ENCODE measurements at places on chromosomes 6 and 20.

DNA sequence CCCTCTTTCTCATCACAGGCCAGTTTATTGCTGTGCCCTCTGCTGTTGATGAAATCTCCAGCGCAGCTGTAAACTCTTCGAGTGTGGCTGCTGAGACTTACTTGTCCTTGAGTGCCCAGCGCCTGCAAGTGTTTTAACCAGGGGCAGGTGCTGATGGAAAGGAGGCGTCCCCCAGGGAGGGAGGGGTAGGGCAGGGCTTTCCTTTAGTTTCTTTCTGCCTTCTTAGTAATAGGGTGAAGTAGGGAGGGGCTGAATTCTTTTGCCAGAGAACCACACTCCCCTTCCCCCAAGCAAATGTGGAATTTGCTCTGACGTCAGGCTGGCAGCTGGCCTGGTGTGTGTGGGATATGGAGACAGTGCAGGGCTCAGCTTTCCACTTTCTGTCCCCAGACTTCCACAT is 61.2 kb downstream of the IGF2R start:
- H3K27ac ChIP-seq = no peak overlapping the region
- DNase-seq = no peak
- H3K36me3 ChIP-seq = no peaks in the 10 kb centered on the region
- H3K4me3 ChIP-seq = no peak overlapping the region
- no peaks in the 10 kb centered on the region for H3K4me1 ChIP-seq
- no peaks in the 10 kb centered on the region for H3K27me3 ChIP-seq

DNA sequence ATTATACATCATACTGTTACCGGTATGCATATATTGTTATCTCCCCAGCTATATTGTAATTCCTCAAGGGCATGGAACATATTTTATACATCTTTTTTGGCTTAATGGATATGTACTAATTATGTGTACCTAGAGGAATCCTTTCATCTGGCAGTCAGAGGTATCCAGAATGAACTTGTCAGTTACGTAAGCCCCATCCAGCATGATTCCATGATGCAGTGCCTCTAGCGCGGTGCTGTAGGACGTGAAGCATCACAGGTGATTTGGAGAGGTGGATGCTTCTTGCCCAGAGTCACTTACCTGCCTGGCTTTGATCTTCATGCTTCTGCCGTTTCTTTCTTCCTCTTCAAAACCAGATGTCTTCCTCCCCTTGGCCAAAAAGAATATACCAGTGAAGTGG is 159.1 kb downstream of the UST start:
- DNase-seq = no peak
- no peak overlapping the region for H3K4me3 ChIP-seq
- no peaks in the 10 kb centered on the region for H3K36me3 ChIP-seq
- no peaks in the 10 kb centered on the region for H3K4me1 ChIP-seq

DNA sequence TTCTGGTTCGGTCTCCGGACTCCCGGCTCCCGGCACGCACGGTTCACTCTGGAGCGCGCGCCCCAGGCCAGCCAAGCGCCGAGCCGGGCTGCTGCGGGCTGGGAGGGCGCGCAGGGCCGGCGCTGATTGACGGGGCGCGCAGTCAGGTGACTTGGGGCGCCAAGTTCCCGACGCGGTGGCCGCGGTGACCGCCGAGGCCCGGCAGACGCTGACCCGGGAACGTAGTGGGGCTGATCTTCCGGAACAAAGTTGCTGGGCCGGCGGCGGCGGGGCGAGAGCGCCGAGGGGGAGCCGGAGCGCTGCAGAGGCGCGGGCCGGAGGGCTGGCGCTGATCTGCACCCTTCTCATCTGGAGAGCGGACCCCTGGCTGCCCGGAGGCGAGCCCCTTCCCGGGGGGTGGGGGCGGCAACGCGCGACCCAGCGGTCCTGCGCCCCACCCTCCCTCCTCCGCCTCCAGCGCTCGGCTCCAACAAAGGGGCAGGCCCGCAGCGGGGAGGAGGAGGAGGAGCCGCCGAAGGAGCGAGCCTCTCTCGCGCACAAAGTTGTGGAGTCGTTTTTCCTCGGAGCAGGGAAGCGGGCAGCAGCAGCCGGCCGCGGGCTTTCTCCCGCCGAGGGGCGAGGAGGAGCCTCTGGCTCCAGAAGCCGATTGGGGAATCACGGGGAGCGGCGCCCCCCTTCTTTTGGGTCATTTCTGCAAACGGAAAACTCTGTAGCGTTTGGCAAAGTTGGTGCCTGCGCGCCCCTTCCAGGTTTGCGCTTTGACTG is at the start of gene UTRN:
UTRN (plus strand) TSS at position 553 of the 765 bp plus-strand sequence. CDS start 6,494 bp downstream, outside the sequence.
- peak within 1 kb of the TSS; percentile 89 for H3K4me3 ChIP-seq
- H3K36me3 ChIP-seq = no peaks in the 10 kb centered on the region
- H3K27me3 ChIP-seq = no peaks in the 10 kb centered on the region
- peaks cover 14% of the 10 kb centered on the region for H3K4me1 ChIP-seq

DNA sequence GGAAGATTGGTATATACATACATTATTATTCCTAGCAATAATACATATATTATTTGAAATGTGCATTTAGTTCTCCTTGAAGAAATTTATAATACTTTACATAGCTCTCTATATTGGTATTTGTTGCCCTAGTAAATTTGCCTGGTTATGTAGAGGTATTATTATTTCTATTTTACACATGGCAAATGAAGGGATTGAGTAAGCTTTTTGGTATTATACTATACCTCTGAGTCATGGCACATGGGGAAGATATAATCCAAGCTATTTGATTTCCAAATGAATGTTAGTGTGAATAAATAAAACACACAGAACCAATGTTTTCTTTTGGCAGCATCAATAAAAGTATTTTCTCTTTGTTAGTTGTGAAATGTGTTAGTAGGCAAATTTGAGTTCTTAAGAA is 409.6 kb upstream of the SLC35B3 start:
- no peaks in the 10 kb centered on the region for H3K4me1 ChIP-seq
- no peak for DNase-seq
- H3K27me3 ChIP-seq = no peaks in the 10 kb centered on the region
- no peak overlapping the region for H3K4me3 ChIP-seq

DNA sequence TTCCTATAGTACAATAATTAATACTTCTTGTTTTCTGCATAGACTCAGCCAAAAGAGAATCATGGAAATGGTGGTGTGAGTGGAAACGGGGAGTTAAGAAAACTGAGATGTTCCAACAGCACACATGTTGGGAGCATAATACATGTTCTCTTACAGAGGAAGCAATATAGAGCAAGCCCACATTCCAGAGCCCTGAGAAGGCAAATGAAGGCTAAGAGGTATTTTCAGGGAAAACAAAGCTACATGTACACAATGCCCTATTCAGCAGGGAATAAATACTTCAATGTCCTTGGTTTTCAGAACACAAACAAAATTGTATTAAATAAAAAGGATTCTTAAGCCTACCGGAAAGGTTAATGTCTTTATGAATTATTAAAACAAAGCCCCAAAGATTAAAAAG is 35.1 kb upstream of the SMIM8 start:
- H3K27me3 ChIP-seq = no peaks in the 10 kb centered on the region
- no peak overlapping the region for H3K4me3 ChIP-seq
- no peak for DNase-seq
- no peaks in the 10 kb centered on the region for H3K36me3 ChIP-seq
- H3K27ac ChIP-seq = no peak overlapping the region

DNA sequence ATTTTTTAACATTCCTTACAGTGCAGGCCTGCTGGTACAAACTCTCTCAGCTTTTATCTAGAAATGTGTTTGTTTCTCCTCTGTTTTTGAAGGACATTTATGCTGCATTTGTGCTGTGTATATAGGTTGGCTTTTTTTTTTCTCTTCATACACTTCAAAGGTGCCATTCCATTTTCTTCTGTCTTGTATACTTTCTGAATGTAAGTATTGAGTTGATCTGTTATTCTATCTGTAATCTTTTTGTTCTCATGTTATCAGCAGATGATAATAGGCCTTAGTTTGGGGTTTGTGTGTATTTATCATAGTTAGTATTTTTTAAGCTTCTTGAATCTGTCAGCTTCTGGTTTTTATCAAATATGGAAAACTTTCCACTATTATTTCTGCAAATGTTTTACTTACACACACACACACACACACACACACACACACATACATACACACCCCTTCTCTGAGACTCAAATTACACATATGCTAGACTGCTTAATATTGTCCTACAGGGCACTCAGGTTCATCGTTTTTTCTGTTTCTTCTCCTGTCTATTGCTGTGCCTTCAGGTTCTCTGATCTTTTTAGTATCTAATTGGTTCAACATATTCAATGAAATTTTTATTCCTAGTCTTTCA is 74.6 kb downstream of the RPP40 start:
- no peaks in the 10 kb centered on the region for H3K27me3 ChIP-seq
- peaks cover 12% of the 10 kb centered on the region for H3K4me1 ChIP-seq
- H3K27ac ChIP-seq = no peak overlapping the region

GRCh38 chr20:33761698-33762250 is 30.0 kb downstream of the ZNF341 start:
- 0 out of 2 replicates have a peak, but pooled peaks cover 9% of the 10 kb centered on the region for H3K36me3 ChIP-seq
- no peak overlapping the region for H3K4me3 ChIP-seq
- no peak overlapping the region for H3K27ac ChIP-seq

DNA sequence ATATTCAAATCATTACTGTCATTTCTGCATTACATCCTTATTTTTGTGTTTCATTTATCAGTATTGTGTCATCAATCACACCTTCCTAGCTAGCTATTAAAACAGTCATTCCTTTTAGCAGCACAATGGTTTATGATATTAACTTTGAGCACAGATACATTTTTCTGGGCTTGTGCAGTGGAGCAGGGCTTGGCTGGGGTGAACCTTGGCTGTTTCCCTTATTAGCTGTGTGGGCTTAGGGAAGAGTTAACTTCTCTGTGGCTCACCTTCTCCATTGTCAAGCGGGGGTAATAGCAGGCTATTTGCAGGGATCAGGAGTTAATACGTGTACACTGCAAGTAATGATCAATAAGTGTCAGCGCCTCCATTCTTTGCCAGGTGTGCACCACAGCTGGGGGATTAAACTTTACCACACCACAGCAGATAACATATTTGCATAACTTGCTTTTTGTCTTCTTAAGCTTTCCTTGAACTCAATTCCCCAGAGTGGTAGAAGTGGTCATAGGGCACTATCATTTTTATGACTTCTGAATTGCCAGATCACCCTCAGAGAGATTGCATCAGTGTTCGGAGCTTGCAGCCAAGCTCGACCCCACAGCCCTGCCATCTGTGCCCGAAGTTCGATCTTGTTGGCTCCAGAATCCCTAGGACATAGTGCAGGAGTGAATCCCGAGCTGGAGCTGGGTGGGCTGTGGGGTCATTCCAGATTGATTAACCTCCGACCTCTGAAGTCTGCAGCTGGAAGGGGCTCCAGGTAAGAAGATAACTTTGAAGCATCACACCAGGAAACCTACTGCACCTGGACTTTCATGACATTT is 1.5 kb upstream of the PYGB start:
- H3K27ac ChIP-seq = no peak overlapping the region
- no peaks in the 10 kb centered on the region for H3K27me3 ChIP-seq
- no peak for DNase-seq
- H3K4me1 ChIP-seq = peaks cover 25% of the 10 kb centered on the region
- no peaks in the 10 kb centered on the region for H3K36me3 ChIP-seq
- H3K4me3 ChIP-seq = peak overlapping the region; percentile 80

- H3K4me3 ChIP-seq = no peak overlapping the region
- DNase-seq = no peak
- no peaks in the 10 kb centered on the region for H3K4me1 ChIP-seq
- no peaks in the 10 kb centered on the region for H3K27me3 ChIP-seq
Observed at GRCh38 chr20:8255945-8256632, 124.0 kb downstream of the PLCB1 start.

- DNase-seq = no peak
- no peaks in the 10 kb centered on the region for H3K4me1 ChIP-seq
- H3K36me3 ChIP-seq = no peaks in the 10 kb centered on the region
- no peak overlapping the region for H3K27ac ChIP-seq
- H3K4me3 ChIP-seq = no peak overlapping the region
Observed at GRCh38 chr6:118984342-118984741, 49.4 kb upstream of the MCM9 start.

DNA sequence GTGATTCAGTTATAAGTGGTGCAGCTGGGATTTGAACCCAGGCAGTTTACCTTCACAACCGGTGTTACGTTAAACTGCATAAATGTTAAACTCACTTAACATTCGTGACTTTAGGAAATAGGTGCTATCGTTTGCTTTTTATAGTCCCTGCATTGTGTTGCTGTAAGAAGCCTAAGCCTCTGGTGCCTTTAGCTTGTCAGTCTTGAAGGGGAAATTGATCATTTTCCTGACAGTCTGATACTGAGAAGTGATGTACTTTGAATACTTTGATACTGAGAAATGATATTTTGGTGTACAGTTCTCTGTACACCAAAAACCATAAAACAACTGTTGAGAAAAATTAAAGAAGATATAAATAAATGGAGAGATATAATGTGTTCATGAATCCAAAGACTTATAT is 52.5 kb upstream of the NEDD9 start:
- no peaks in the 10 kb centered on the region for H3K36me3 ChIP-seq
- H3K4me3 ChIP-seq = no peak overlapping the region
- no peak overlapping the region for H3K27ac ChIP-seq
- H3K27me3 ChIP-seq = no peaks in the 10 kb centered on the region
- no peaks in the 10 kb centered on the region for H3K4me1 ChIP-seq

- DNase-seq = no peak
- H3K4me3 ChIP-seq = no peak overlapping the region
- H3K4me1 ChIP-seq = no peaks in the 10 kb centered on the region
- H3K36me3 ChIP-seq = no peaks in the 10 kb centered on the region
- H3K27me3 ChIP-seq = no peaks in the 10 kb centered on the region
- H3K27ac ChIP-seq = no peak overlapping the region
Observed at GRCh38 chr20:34564833-34565232, 6.3 kb downstream of the MAP1LC3A start.

- H3K4me3 ChIP-seq = no peak overlapping the region
- no peaks in the 10 kb centered on the region for H3K36me3 ChIP-seq
- DNase-seq = no peak
- no peak overlapping the region for H3K27ac ChIP-seq
Observed at GRCh38 chr6:64591676-64592036, 956.1 kb downstream of the PHF3 start.

DNA sequence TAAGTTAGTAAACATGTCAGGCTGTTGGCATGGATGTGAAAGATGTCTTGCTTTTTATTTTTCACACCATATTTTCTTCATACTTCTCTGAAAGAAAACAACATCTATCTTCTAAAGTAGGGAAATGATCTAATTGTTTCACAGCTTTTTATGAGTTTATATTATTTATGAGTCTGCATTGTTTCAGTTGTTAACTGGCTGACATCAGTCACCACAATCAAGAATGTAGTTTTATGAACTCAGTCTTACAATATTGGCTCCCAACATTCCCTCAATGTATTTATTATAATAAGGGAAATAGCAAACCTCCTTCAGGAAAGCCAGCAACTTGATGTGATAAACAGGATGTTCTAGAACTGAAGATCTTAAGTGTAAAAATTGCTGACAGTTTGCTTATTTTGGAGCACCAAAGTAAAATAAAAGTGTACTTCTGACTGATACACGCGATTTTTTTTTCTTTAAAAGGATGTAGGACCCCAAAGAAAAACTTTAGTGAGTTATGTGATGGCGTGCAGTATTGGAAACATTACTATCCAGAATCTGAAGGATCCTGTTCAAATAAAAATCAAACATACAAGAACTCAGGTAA is 106.0 kb downstream of the ADGRG6 start:
- peaks cover 8% of the 10 kb centered on the region for H3K4me1 ChIP-seq
- DNase-seq = no peak
- H3K27ac ChIP-seq = no peak overlapping the region
- H3K36me3 ChIP-seq = no peaks in the 10 kb centered on the region

GRCh38 chr6:101089640-101090039 is 208.5 kb upstream of the ASCC3 start:
- no peaks in the 10 kb centered on the region for H3K4me1 ChIP-seq
- no peaks in the 10 kb centered on the region for H3K36me3 ChIP-seq
- no peak for DNase-seq
- H3K4me3 ChIP-seq = no peak overlapping the region
- H3K27me3 ChIP-seq = no peaks in the 10 kb centered on the region

- peak overlapping the region; percentile 45 for H3K4me3 ChIP-seq
- peak; percentile 31 for DNase-seq
- no peak overlapping the region for H3K27ac ChIP-seq
- H3K36me3 ChIP-seq = no peaks in the 10 kb centered on the region
- H3K27me3 ChIP-seq = peaks cover 34% of the 10 kb centered on the region
- H3K4me1 ChIP-seq = no peaks in the 10 kb centered on the region
Observed at GRCh38 chr6:32796848-32797776, 19.7 kb downstream of the HLA-DOB start.

All from HCT116 (cell line).